K562 (cell line): ENCODE measurements at places on chromosomes 7 and 10.
A peak's percentile ranks its signal among the peaks of the same experiment; 100 is the strongest.

- no peak for DNase-seq
Observed at GRCh38 chr7:8175929-8176369, 86.0 kb downstream of the ICA1 start.

GRCh38 chr7:42967391-42967790 lies 35.2 kb downstream of the MRPL32 start:
- no peak for DNase-seq

GRCh38 chr10:4653160-4653559 lies 172.8 kb upstream of the AKR1E2 start:
- DNase-seq: no peak

DNA sequence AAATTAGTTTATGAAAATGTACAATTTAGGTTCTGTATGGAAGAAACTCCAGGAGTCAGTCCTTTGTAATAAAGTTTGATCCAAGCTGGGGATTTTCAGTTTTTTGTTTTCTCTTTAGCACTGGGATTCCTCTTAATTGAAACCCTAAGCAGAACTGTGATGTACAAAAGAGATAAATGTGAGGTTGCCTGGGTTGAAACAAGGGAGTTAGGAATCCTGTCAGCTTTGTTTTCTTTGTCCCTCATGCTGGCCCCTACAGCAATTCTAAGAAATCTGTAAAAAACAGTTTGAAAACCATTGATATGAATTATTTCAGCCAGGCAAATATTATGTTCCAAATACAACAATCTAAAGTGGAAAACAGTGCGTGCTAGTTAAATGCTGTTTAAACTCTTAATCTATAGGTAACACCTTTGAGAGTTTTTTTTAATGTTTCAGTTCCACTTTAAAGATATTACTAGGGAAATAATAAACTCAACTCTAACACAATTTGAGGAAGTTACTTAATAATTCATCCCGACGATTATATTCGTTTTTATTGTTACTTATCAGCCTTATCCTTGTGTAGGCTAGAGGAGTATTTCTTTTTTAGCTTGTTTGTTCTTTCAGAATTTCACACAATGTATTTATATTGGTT lies 65.3 kb downstream of the SGCE start:
- DNase-seq: no peak

DNA sequence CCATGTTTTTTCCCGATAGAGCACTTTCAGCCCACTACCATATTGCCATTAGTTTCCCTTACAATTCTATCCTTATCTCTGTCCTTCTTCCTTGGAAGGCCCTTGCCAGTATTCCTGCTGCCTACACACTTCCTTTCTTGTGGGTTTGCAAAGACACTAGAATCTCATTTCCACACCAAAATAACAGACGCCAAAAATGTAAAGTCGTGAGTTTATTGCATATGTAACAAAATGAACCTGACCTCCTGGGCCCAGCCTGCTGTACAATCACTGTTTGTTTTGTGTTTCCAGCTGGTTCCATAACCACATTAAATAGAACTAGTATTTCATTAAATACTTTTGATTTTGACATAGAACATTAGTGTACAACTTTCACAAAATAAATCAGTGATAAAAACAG lies 116.7 kb downstream of the SMURF1 start:
- DNase-seq: no peak

- no peak for DNase-seq
Observed at GRCh38 chr7:128030263-128030653, 979 bp downstream of the LRRC4 start.

DNA sequence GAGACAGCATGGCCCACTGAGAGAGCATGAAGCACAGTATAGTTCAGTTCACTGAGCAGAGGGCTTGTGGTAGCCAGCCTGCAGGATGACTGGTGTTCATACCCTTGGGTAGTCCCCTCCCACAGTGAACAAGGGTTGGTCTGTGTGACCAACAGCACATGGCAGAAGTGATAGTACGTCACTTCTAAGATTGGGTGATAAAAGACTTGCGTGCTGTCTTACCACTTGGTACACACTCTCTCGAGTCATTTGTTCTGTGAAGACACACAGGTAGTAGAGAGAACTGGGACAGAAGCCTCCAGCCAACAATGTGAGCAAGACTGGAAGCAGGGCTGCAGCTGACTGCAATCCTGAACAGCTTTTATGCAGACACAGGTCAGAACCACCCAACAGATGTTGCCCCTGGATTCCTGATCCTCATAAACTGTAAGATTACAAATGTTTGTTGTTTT lies 14.6 kb downstream of the EPC1 start:
- DNase-seq: peak; percentile 38

GRCh38 chr7:23383225-23383624 lies 84.1 kb downstream of the MALSU1 start:
- no peak for DNase-seq

DNA sequence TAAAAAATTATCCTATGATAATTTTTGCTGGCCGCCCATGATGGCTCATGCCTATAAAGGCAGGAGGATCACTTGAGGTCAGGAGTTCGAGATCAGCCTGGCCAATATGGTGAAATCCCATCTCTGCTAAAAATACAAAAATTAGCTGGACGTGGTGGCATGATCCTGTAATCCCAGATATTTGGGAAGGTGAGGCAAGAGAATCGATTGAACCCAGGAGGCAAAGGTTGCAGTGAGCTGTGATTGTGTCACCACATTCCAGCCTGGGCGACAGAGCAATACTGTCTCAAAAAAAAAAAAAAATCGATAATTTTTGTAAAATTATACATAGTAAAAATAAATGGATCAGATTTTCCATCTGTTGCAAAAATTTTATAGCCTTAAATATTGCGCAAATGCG lies 31.7 kb upstream of the CDK14 start:
- no peak for DNase-seq
